Memory B cell (primary cell): ENCODE measurements at places on chromosomes 7 and 10.

DNA sequence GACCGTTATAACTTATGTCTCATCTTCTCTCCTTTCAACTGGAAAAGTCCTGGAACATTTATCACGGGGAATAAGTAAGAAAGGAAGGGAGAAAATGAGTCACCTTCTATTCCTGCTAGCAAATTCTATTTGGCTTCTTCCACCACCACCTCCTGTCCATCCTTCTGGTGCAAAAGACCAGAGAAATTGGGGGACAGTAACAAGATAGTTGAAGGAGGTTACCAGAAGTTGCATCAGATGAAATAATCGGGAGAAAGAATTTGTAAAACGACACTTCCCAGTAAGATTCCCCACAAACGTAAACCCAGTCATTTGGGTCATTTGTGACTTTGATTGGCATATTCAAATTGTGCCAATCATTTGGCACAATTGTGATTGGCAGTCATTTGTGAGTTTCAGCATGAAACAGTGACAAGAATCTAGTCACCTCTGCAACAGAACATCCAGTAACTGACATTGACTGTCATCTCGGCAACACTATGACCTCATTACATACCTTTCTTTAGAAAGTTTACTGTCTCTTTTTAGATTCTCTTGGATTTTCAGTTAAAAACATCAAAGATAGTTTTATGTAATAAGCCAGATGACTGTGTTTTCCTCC lies 51.3 kb upstream of the PIK3CG start:
- no peak for DNase-seq

DNA sequence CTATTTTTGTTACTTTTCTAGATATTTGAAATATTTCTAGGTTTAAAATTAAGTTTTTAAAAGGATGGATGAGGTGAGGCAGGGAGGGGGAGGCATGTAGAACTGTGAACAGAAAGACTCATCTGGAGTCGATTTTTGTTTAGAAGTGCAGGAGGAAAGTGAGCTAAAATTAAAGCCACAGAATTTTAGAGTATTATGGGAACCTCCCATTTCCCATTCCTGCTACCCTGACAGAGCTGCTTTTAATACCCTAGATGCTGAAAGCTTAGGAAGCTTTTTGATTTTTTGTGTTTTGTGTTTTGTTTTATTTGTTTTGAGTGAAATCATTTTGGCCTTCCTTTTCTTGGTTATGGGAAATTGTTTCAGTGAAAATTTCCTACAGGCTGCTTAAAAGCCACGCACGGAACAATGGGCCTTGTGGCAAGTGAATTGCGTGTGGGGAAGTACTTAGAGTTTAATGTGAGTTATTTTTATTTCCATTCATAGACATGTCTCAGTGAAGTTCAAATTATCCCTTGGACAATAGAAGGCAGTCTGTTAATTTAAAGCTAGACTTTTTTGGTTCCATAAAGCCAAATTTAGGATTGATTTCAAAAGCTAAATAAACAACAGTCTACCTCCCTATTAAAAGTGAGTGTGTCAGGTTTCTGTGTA lies 102.0 kb upstream of the HDAC9 start:
- no peak for DNase-seq

DNA sequence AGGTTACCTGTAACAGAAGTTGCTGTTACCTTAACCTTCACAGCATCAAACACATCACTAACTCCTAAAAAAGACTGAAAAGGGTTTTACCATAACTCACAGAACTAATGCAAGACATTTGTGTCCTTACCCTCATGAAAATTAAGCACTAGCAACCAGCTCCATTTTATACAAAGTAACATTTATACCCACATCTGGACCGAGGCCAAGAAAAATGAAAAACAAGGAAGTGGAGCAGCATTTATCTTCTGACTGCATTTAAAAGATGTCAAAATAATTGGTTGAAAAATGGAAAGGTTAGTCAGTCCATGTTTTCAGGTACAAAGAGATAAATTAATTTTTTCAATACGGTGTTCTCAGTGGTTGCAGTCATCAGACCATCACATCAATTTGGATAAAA lies 3.1 kb upstream of the RBP4 start:
- no peak for DNase-seq

- no peak for DNase-seq
These were observed 5.9 kb upstream of the BHLHA15 start for GRCh38 chr7:98205162-98205845.

- DNase-seq: no peak
These were observed 3.1 kb downstream of the PARD3 start for GRCh38 chr10:34811968-34812514.

DNA sequence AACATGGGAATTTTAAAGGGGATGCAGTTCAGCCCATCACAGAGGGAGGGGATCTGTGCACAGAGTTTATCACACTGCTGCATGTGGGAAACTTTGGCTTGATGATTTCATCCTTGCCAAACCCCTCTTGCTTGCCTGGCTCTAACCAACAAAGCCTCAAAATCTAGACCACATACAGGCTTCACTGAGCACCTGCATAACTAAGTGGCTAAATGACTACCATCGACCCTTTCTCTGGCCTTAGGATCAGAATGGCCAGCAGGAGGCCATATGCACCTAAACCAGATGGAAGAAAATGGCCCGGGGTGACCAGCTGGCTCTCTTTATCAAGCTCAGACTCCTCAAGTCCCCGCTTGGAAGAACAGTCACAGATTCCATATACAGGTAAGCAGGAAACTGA lies 15.6 kb upstream of the ZNF25 start:
- no peak for DNase-seq

DNA sequence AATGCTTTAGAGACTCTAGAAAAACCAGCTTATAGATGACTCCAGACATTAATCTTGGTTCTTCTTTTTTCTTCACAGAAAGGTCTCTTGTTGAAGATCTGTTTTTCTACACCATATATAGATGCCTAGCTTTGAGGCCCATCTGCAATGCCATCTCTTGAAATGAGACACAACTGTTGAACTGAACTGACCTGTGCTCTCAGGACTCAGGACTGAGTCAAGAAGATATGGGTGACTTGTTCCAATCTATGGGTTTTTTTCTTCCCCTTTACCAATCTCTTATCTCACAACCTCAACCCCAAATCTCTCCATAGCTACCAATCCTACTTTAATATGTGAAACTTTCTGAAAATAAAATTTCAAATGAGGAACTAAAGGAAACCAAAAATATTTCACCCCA lies 194.7 kb downstream of the SNX13 start:
- DNase-seq: no peak

DNA sequence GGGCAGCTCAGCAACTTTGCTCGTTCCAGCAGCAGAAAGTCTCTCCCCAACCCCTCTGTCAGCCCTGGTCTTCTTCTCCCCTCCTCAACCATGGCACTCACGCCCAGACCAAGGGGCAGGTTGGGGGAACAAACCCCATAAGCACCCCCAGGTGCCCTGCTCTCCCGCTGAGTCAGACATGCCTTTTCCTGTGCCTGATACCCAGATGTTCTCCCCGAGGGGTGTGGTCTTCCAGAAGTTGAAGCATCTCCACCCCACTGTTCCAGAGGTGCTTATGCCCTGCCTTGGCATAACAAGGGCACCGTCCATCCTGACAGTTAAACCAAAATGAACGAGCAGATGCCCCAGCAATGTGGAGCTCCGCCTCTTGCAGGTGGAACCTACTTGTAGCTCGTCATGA lies 67.1 kb downstream of the C10orf143 start:
- no peak for DNase-seq

GRCh38 chr10:43818687-43819086 lies 170.0 kb upstream of the ZNF32 start:
- no peak for DNase-seq

DNA sequence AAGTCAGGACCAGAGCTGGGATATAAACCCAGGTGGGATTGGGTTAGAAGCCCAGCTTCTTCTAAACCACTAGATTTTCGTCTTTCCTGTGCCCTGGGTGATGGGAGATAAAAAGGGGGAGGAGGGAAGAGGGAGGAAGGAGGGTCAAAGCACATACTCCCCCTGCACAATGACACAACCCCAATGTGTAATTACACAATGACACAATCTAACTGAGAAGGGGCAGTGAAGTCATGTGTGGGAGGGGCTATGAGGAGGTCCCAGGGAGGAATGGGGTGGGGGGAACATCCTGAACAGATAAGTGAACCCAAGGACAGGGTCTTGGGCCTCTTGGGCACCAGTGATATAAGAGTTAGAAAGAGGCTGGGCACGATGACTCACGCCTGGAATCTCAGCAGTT lies 44.5 kb downstream of the TECTB start:
- DNase-seq: no peak

DNA sequence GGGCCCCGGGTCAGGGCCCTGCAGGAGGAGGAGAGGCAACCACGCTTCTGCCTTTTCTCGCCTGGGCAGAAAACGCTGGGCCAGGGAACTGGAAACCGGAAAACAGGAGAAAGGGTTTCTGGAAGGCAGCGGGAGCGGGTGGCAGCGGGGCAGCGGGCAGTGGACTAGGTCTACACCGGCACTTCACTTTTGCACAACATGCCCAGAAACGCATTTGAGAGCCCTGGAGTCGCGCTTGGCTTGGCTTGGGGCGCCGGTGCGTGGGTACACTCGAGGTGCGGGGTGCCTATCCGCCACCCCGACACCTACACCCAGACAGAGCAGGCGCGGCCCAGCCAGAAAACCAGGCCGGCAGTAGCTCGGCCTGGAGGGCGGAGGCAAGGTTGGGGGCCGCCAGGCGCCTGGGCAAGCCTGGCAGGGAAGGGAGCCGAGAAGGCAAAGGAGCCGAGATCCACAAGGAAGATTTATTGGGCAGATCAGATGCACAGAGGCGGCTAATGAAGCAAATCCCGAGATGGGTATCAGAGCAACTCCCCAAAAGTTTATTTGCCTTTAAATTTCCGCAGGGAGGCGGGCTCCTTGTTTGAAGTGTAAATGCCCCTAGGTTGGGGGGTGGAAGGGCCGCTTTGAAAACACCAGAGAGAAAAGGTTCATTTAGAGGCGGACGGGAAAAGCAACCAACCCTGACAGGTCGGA lies 3.2 kb upstream of the PAX2 start:
- no peak for DNase-seq

- DNase-seq: no peak
These were observed 97.0 kb upstream of the ODAD2 start for GRCh38 chr10:28095791-28096378.

DNA sequence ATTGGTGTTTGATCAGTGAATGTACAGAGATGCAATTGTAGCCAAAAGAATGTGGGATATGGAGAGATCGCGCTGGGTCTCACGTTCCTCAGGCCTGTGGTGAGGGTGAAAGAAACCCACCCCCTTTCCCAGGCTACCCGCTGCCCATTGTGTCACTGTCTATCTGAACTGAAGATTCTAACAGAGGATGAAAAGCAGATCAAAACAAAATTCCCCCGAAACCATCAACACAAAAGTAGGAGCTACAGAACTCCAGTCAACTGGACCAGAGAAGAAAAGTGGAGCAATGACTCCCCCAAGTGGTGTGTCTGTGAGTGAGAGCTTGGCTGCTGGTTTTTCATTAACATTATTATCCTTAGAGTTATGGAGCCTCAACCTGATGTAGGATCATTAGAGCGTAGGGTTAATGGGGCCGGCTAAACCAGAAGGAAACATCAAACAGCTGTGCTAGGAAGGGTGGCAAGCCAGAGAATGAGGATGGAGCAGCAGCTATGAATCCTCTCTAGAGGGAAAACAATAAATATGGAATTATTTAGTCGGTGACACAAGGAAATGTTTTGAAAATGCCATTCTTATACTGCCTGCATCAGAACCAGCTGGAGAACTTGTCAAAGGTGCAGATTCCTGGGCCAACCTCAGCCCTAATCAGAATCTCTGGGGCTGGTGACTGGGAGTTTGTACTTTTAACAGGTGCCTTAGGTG lies 38.3 kb downstream of the AKR1B1 start:
- no peak for DNase-seq

DNA sequence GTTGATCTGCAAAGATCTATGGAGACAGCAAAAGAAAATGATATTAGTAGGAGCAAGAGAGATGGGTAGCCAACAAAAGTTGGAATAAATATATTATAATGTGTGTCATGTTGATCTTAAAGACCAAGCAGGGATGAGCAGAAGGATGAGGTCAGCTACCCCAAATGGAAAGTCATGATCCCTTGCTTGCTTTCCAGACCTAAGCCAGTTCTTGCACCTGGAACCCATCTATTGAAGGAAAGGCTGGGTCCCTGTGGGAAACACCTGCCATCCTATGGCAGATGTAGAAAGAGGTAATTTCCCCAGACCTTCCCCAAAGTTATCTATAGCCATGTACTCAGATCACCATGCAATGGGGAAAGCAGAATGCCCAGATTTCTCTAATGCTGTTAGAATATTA lies 52.5 kb downstream of the LYZL2 start:
- DNase-seq: no peak

DNA sequence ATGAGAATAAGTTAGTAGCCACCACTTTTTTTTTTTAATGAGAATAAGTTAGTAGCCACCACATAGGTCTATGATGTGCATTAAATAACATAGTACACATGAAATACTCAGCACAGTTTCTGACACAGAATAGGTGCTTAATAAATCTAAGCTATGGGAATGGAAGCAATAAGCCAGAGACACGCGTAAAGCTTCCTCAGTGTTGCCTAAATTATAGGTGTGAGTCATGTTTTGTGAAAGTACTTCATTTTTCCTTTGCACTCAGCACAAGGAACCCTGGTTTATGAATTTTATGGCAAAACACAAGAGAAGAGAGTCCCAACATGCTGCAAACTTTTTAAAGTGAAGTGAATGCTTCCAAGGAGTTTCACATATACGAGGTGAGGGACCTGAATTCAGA lies 267.4 kb downstream of the RNLS start:
- no peak for DNase-seq

DNA sequence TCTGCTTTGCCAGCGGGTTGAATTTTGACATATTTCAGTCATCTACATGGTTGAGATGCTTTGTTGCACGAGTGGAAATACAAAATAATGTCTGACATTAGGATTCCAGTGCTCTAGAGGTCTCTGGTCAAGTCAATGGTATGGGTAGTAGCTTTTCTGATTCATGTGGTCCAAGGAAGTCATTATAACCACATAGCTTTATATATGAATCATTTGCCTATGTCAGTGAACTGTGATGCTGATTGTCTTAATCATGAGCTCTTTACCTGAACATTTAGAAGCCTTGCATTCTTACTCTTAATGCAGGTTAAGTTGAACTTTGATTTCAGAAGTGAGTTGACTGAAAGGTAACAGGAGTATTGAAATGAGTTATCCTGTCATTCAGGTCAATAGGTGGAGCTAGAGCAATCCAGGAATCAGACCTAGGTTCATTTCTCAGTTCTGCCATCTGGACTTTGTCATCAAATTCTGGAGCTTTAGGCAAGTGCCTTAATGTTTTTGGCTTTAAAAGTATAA lies 3.3 kb downstream of the MAPK8 start:
- no peak for DNase-seq

- DNase-seq: no peak
These were observed 1.3 kb downstream of the ABI1 start for GRCh38 chr10:26859241-26860101.

- DNase-seq: no peak
These were observed 72.6 kb upstream of the OPALIN start for GRCh38 chr10:96431211-96431970.
